ENCODE measurements at places on chromosomes 11 and 22.
A peak's percentile ranks its signal among the peaks of the same experiment; 100 is the strongest.

DNA sequence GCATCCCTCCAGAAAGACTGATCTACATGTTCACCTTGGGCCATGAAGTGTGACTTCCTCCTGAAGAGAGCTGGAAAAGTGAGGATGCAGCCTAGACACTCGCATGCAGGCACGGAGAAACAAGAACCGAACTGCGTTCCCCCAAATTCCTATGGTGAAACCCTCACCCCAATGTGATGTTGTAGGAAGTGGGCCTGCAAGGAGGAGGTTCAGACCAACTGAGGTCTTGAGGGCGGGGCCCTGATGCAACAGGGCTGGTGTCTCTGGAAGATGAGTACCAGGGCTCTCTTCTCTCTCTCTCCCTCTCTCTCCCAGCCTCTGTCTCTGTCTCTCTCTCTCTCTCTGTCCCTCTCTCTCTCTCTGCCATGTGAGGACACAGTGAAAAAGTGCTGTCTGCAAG is 501.1 kb downstream of the BRD1 start:
- DNase-seq, result no peak

GRCh38 chr11:4511282-4512245 is 29.1 kb downstream of the OR52K1 start:
- no peak for DNase-seq

GRCh38 chr22:45552580-45553350 is 50.1 kb downstream of the FBLN1 start:
- DNase-seq, result no peak

- DNase-seq, result no peak
Observed at GRCh38 chr22:30054764-30055069, 25.5 kb upstream of the HORMAD2 start.

GRCh38 chr11:35017528-35018342 is 101.3 kb downstream of the PDHX start:
- no peak for DNase-seq

- no peak for DNase-seq
Observed at GRCh38 chr22:46833228-46833627, 70.8 kb downstream of the TBC1D22A start.

- DNase-seq, result no peak
Observed at GRCh38 chr11:112260490-112260889, at the start of gene PLET1. Gene PLET1 (minus strand): TSS chr11:112260860. CDS start chr11:112260589, 271 bp downstream.

- DNase-seq, result no peak
Observed at GRCh38 chr11:111272420-111272819, 25.9 kb upstream of the POU2AF3 start.

DNA sequence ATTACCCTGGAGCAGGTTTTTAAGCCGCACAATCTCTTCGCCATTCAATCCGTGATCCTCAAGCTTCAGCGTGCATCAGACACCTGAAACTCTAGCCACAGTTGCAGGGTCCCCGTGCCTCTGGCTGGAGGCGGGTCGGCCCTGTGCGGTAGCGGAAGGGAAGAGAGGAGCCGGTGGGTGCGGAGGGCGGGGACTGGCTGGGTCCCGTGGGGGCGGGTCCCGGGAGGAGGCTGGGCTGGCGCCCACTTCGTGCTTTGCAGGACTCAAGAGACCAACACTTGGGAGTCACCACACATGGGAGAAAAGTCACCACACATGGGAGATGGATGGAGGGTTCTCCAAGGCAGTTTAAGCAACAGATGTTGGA is 772 bp downstream of the C22orf15 start:
- DNase-seq, result no peak

- DNase-seq, result no peak
Observed at GRCh38 chr22:47124961-47125360, 362.5 kb downstream of the TBC1D22A start.

GRCh38 chr11:110230377-110230776 is 66.0 kb downstream of the RDX start:
- DNase-seq, result no peak

- peak; percentile 24 for DNase-seq
Observed at GRCh38 chr11:450809-451451, 851 bp downstream of the PTDSS2 start.

GRCh38 chr11:108851781-108852180 is 186.9 kb downstream of the DDX10 start:
- DNase-seq, result no peak
